Epithelial cell of umbilical artery (primary cell): ENCODE measurements at places on chromosomes 4 and X. TPM values are rescaled to one million over a fixed set of nuclear protein-coding genes. Genes with fewer than 3 reads are reported as not detected.

CSN1S1 gene
- total RNA-seq: 0.30 and 0.32 TPM in 2 replicates

VSIG1 gene
- 0.46 and 0.97 TPM in 2 replicates for total RNA-seq

NIPAL1 gene
- total RNA-seq: 2.0 and 3.2 TPM in 2 replicates

CCDC160 gene
- not detected in 2 replicates for total RNA-seq

HSFX2 gene
- 0.32 TPM in 1 of 2 replicates, not detected in the other for total RNA-seq

FAM184B gene
- total RNA-seq: not detected in 2 replicates

TIGD4 gene
- total RNA-seq: 0.30 and 0.32 TPM in 2 replicates

TLR6 gene
- total RNA-seq: 0.65 and 0.76 TPM in 2 replicates

RLIM gene
- 54.9 and 75.2 TPM in 2 replicates for total RNA-seq

AGA gene
- 22.4 and 31.3 TPM in 2 replicates for total RNA-seq

PHKA2 gene
- 5.5 and 15.2 TPM in 2 replicates for total RNA-seq

DRD5 gene
- total RNA-seq: not detected in 2 replicates

XAGE1A gene
- not detected in 2 replicates for total RNA-seq

RELL1 gene
- 172 and 267 TPM in 2 replicates for total RNA-seq

RPA4 gene
- total RNA-seq: 0.32 and 2.1 TPM in 2 replicates

SLC25A31 gene
- total RNA-seq: not detected in 2 replicates

BTK gene
- 0.15 TPM in 1 of 2 replicates, not detected in the other for total RNA-seq

OPHN1 gene
- total RNA-seq: 6.8 and 13.1 TPM in 2 replicates

SLC4A4 gene
- 0.76 and 0.97 TPM in 2 replicates for total RNA-seq

TLR10 gene
- total RNA-seq: not detected in 2 replicates

ZDHHC9 gene
- 10.7 and 12.6 TPM in 2 replicates for total RNA-seq

RBMXL3 gene
- total RNA-seq: not detected in 2 replicates

RADX gene
- total RNA-seq: under 0.01 and 0.30 TPM in 2 replicates

PITX2 gene
- 0.65 and 1.2 TPM in 2 replicates for total RNA-seq

ZFP42 gene
- total RNA-seq: not detected in 2 replicates

MAGEA4 gene
- not detected in 2 replicates for total RNA-seq

TEX11 gene
- not detected in 2 replicates for total RNA-seq

STPG2 gene
- not detected in 2 replicates for total RNA-seq

DCX gene
- total RNA-seq: not detected in 2 replicates

ARMCX4 gene
- 2.9 and 5.8 TPM in 2 replicates for total RNA-seq

SHROOM3 gene
- 2.6 and 3.6 TPM in 2 replicates for total RNA-seq

CPZ gene
- under 0.01 TPM in 1 of 2 replicates, not detected in the other for total RNA-seq

HPGDS gene
- not detected in 2 replicates for total RNA-seq

INTU gene
- total RNA-seq: 2.9 and 4.7 TPM in 2 replicates

CABS1 gene
- total RNA-seq: not detected in 2 replicates

MAML3 gene
- total RNA-seq: 4.4 and 7.8 TPM in 2 replicates

GNRHR gene
- not detected in 2 replicates for total RNA-seq

F11 gene
- not detected in 2 replicates for total RNA-seq

SPON2 gene
- total RNA-seq: 2.6 and 19.9 TPM in 2 replicates

TMEM144 gene
- 2.9 and 8.1 TPM in 2 replicates for total RNA-seq

HTATSF1 gene
- 29.9 and 37.1 TPM in 2 replicates for total RNA-seq

AR gene
- under 0.01 and 0.15 TPM in 2 replicates for total RNA-seq

RNF128 gene
- total RNA-seq: under 0.01 and 0.15 TPM in 2 replicates

FGF2 gene
- 13.3 and 33.7 TPM in 2 replicates for total RNA-seq

HGFAC gene
- total RNA-seq: under 0.01 and 0.91 TPM in 2 replicates

MAOA gene
- 20.8 and 37.8 TPM in 2 replicates for total RNA-seq

EDA gene
- 0.46 and 0.97 TPM in 2 replicates for total RNA-seq

ZDHHC15 gene
- not detected in 2 replicates for total RNA-seq

MAGED2 gene
- 253 and 341 TPM in 2 replicates for total RNA-seq

FGFBP1 gene
- not detected in 2 replicates for total RNA-seq
